ENCODE measurements at places on chromosomes 5 and 9.

DNA sequence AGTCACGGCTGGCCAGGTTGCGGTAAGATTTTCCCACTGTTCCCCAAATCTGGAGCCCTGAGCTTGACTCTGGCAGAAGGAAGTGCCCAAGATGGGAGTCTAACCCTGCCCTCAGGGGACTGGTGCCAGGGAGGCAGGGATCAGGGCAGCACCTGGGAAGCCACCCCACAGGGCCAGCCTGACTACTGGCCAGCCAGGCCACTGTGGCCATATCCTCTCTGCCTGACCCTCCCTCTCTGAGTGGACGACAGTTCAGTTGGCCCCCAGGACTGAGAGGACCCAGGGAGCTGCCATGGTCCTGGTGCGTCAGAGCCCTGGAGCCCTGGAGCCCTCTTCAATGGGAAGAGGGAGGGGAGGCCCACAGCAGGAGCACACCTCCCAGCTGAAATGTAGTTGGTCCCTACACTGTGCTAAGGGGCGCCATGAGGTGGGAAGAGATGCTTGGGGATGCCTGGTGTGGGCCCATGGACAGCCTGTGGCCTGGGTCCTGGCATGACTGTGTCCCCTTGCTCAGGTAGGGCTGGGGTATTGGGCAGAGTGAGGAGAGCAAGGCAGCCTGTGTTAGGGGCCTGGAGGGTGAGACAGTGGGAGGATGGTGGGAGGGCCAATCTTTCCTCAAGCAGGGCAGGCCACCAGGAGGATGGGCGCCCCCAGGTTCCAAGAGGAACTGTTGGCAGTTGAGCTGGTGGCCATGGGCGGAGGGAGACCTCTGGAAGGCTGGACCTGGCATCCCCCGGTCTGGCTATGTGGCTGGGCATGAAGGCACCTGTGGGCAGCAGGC lies 81.1 kb downstream of the PHF2 start:
- no peak for DNase-seq

DNA sequence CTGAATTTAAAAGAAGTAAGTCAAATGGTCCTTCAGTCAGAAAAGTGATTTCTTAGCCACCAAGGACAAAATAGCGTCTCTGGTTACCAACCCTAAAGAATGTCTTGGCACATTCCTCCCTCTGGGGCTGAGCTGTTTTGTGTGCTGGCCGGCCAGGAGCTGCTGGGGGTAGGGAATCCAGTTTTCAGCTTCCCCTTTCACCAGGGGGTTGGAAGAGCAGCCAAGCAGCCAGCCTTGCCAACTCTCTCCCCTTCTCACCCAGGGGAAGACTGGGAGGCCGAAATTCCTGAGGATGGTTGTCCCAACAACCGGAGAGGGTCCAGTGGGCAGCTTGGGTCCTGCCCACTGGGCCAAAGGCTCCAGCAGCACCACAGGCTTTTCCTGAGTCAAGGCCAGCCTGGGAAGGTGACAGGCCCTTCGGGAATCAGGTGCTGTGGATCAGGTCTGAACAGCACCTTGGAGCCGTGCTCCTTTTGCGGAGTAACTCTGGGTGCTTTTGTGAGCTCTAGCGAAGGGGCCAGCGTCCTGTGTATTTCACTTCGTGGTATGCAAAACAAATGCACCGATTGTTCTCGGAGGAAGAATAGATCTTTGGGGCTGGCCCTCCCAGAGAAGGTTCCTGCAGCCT lies 4.2 kb downstream of the WWC1 start:
- no peak for DNase-seq

GRCh38 chr5:7422316-7423106 lies 26.6 kb downstream of the ADCY2 start:
- no peak for DNase-seq

- DNase-seq = no peak
These were observed 288.8 kb downstream of the ARL15 start for GRCh38 chr5:54021431-54022164.

DNA sequence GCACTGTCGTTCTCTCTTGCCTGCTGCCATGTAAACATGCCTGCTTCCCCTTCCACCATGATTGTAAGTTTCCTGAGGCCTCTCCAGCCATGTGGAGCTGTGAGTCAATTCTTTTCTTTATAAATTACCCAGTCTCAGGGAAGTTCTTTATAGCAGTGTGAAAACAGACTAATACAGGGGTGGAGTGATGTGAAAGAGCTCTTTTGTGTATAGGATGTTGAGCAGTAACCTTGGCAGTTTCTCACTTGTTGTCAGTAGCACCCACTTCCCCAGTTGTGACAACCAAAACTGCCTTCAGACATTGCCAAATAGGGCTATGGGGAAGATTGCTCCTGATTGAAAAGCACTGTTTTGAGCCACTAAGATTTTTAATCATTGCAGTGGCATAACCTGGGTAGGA lies 552.2 kb upstream of the ZNF462 start:
- no peak for DNase-seq

DNA sequence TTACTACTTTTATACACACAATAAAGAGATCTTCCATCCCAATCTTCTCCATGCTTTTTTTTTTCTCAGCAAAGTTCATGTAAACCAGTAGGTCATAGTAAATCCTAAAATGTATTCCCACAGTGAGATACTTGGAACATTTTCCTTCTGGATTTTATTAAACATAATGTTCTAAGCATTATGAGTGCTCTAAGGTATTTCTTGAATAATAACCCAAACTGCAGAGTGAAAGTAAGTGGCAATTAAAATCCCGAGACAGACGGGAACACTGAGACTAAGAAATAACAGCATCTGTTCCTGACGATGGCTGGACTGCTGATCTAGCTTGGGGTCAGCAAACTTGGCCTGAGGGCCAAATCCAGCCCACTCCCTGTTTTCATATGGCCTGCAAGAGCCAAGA lies 359.8 kb downstream of the ARL15 start:
- no peak for DNase-seq

DNA sequence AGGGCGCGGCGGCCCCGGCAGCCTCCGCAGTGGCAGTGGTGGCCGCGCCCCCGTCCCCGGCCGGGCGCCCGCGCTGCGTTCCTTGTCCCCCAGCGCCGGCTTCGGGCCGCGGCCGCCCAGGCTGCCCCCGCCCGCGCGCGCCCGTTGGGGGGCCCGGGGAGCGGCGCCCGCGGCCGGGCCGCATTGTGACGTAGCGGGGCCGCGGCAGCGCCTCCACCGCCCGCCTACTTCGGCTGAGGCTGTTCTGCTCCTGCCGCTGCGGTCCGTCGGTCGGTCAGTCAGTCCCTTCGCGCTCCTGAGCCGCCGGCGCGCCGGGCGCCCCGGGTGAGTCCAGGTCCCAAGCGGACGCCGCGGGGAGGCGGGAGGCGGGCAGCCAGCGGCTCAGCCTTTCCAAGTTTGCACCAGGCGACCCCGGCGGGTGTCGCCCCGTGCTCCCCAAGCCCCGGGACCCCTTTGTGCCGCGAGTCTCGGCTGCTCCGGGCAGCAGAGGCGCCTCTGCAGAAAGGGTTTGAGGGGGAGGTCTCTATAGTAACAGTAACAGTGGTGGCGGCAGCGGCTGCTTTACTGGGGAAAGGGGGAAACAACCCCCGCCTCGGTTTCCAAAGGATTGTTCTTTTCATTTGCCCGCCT lies at the start of gene SNCAIP:
Gene SNCAIP, plus strand, starts transcription at position 277 of the 630 bp plus-strand sequence. CDS start 78,898 bp downstream, outside the sequence.
- no peak for DNase-seq

GRCh38 chr5:128174951-128175350 lies 91.4 kb downstream of the SLC12A2 start:
- no peak for DNase-seq

DNA sequence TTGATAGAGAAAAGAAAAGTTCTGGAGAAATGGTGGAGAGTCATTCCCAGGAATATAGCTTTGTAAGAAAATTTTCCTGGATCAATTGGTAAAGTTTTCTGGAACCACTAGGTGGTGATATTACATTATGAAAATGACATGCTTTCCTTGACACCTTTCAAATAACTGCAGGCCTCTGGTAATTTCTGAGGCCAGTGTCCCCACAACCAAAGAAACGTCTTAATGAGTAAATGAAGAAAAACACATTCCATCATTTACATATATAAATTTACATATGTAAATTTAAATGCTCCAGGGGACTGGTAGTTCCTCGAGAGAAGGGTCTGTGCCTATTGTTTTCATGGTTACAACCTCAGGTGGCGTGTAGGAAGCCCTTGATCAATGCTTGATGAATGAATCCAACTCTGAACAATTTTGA lies 17.2 kb upstream of the RGS3 start:
- no peak for DNase-seq

- DNase-seq = no peak
These were observed 103.3 kb downstream of the AUH start for GRCh38 chr9:91258451-91258850.

DNA sequence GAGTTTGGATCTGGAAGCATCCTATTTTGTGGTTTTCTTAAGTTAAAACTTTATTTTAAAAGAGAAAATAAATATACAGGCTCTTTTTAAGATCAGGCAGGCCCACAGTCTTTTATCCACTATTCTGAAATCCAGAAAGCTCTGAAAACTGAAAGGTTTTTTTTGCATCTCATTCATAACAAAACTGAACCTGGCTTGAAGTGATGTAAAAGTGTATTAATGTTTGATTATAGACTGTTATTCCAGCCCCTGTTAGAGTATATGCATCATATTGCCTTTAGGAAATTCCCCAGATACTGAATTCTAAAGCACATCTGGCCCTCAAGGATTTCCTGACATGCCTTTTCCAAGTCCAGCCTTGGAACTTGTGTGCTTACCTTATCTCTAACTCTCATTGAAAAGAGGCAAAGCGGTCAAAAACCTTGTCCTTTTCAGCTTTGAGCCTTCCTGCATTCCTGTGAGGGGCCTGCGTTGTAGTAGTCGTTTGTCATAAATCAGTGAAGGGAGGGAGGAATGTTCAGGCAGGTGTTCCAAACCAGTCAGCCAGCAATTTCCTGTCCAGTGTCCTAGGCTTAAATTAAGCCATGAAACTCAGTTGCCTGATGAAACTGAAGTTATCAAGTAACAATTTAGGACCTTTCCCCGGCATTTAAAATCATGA lies 110.4 kb downstream of the TLE4 start:
- DNase-seq = no peak

DNA sequence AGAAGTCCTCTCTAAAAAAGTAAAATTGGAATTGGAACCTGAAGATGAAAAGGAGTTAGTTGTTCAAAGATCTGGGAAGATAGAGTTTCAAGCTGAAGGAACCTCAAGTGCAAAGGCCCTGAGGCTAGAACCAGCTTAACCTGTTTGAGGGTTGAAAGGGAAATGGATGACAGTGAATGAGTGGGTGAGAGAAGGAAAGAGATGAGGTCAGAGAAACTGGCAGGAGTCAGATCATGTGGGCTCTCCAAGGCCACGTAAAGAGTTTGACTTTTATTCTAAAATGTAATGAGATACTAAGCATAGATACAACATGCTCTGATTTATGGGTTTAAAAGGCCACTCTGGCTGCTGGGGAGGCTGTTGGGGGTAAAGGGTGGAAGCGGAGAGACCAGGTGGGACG lies 2.5 kb upstream of the RAD23B start:
- DNase-seq = no peak

DNA sequence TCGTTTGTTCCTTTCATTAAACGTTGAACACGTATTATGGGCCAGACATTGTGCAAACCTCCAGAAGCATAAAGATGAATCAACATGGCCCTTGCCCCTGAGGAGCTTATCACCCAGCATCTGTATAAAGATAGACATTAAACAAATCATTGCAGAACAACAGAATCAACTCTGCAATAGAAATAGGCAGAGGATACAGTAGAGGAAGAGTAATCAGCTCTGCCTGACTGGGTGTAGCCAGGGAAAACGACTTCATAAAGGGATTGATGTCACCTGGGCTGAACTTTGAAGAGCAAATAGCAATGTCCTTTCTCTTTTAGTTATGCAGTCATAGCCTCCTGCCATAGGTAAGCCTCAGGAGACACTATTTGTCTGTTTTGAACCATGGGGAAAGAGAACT lies 13.4 kb downstream of the RGS7BP start:
- DNase-seq = no peak

- no peak for DNase-seq
These were observed 18.9 kb downstream of the KIF24 start for GRCh38 chr9:34310215-34310614.

DNA sequence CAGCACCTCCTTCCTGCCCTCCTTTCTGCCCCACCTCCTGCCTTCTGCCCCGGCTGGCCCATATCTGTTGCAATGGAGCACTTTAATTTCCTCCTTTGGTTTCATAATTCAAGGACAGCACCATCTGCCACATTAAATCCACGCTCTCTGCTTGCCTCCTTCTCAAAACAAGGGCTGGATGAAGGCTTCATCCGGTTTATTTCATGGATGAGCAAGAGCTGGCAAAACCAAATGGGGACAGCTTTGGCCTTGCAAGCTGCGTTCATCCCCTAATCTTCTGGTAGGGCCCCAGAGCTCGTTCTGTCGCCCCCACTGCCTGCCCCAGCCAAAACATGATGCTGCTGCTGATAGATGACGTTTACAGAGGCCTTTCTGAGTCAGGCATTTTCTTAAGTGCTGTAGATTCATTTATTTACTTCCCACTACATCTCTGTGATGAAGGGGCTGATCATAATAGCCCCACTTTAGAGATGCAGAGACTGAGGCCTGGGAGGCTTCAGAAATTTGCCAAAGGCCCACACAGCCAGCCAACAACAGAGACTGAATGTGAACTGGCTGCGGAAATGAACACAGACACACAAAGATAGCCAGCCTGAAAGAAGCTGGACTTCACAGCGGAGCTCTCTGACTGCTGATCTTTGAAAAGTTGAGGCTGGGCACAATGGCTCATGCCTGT lies 115.6 kb upstream of the CPEB4 start:
- no peak for DNase-seq

DNA sequence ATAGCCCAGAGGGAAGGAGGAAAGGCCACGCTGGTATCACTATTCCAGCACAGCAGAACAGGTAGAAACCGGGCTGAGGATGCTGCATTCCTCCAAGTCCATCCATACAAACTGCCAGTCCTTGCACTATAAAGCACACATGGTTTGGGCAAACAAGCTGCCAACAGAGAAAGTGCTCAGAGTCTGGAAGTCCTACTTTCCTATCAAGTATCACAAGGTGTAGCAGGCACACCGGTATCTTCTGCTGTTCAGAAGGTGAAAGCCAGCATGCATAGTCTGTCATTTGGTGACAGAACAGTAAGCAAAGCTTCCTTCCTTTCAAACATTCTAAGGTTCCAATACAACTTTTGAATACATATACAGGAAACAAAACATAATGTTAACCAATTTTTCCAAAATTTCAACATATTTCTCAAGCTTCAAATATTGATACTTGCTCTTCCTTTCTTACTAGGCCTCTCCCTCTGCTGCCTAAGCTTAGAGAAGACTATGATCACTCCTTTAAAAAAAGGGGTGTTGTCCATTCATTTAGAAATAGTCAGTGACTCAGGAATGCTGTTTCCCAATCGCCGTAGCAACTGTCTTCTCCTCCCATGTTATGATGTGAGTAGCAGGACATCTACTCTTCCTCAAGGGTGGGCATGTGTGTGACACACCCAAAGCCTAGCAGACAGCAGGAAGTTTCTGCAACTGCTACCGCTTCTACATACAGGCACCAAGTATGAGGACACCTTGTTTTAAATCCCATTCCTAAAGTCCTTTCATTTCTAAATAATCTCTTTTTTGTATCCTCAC lies 14.7 kb downstream of the DIAPH1 start:
- no peak for DNase-seq

DNA sequence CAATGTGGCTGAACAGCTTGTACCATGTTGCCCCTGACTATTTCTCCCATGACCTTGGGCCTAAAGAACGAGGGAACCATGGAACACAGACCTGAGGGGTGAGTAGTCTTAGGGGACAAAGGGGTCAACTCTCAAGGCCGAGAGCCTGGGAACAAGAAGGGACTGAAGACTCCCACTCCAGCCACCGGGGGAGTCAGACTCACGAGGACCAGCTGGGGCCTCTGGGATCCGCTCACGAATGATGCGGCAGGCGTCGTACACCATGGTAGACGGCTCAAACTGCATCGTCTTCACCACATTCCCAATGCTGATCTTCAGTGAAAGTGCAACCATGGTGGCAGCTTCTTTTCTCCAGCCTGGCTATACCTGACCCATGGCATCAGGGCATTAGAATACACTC lies 6.6 kb downstream of the TLN1 start:
- no peak for DNase-seq
